ENCODE measurements at places on chromosomes 6 and 20.
A peak's percentile ranks its signal among the peaks of the same experiment; 100 is the strongest.

- no peak for DNase-seq
These were observed 13.6 kb downstream of the KCNK5 start for GRCh38 chr6:39215640-39216158.

GRCh38 chr6:12096342-12096741 is 84.2 kb downstream of the HIVEP1 start:
- DNase-seq = no peak

GRCh38 chr6:57254055-57254717 is 32.1 kb upstream of the RAB23 start:
- DNase-seq = no peak

- peak; percentile 68 for DNase-seq
These were observed 71.8 kb downstream of the FOXF2 start for GRCh38 chr6:1461207-1461606.

GRCh38 chr20:58547623-58548475 is 32.6 kb upstream of the APCDD1L start:
- DNase-seq = no peak

- DNase-seq = peak; percentile 69
These were observed 1025.0 kb upstream of the GJE1 start for GRCh38 chr6:141107591-141108160.

GRCh38 chr6:26286168-26286877 is 78.7 kb upstream of the BTN3A2 start:
- DNase-seq = peak; percentile 68

DNA sequence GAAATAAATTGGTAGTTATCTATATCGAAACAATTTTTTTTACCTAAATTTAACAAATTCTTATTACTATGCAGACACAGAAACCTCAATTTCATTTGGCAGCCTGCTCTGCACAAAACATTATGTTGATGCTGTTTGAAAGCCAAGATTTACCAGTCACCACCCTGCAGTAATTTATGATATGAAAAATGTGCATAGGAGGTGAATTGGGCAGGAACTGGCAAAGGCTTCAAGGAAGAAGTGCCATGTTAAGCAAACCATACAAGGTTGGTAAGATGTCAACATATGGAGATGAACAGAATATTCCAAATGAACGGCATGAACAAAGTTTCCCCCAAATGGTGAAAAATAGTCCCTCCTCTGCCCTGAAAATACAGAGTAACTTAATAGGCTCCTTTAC is 54.2 kb upstream of the TAB2 start:
- no peak for DNase-seq

GRCh38 chr6:116157391-116157790 is 31.5 kb upstream of the COL10A1 start:
- DNase-seq = no peak

DNA sequence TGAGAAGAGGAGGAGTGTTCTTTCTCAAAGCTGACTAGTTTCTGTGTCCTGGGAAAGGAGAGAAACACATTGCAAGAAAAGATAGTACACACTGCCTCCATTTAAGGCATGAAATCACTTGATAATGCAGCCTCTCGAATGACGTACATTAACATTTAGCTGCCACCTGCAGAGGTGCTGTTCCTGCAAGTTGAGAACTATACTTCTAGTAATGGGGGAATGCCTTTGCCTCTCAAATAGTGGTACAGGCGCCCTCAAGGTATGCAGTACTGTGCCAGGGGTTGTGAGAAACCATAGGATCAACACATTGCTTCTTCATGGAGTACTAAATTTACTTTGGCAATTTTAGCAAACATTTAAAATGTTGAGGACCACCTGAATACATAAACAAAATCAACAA is 20.1 kb downstream of the IMPG1 start:
- DNase-seq = no peak

GRCh38 chr6:89190741-89191140 is 26.4 kb downstream of the GABRR1 start:
- no peak for DNase-seq

DNA sequence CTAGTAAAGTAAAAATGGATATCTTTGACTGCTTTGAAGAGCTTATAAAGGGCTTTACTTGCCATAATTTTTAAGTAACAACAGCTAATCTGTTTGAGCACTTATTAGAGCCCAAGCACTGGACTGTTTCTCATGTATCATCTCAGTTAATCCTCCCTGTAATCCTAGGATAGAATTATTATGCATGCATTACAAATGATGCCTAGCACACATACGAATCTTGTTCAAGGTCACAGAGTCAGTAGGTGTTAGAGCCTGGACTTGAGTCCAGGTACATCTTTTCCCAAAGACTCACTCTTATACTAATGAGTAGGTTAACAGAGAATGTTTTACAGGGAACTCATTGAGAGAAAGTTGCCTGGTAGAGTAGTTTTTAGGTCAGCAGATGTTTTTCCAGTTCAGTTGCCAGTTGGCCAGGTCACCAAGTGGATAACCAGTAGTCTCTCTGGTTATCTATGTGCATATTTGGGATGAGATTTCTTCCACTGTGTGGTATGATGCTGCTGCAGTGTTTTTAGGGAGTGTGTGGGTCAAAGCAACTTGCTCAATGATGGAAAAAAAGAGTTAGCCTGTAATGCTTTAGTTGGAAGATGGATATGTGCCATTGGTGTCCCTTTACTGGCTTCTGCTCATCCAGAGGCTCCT is 32.3 kb upstream of the LAMA4 start:
- no peak for DNase-seq

- DNase-seq = peak; percentile 14
These were observed 72.3 kb upstream of the TOX2 start for GRCh38 chr20:43842126-43843020.

DNA sequence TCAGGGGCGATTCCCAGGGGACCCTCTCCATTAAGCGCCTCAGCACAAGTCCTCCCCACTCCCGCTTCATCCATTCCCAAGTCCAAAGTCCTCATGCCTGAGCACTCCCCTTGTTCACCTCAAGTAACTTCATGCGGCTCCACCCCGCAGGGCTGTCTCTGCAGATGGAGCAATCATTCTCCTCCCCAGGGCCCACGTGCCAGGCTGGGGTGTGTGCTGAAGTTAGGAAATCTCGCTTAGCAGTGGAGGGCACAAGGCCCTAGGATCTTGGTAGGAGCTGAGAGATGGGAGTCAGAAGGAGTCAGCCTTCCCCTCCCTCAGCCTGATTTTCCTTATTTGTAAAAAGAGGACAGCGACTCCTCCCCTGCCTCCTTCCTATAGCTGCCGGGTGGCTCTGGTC is 3.5 kb downstream of the TGM3 start:
- no peak for DNase-seq

Data from fibroblast of mammary gland (primary cell).